Adrenal gland (tissue), 19 donors: ENCODE measurements at places on chromosomes 16 and 17. TPM values are rescaled to one million over a fixed set of nuclear protein-coding genes. Genes with fewer than 3 reads are reported as not detected.
A peak's percentile ranks its signal among the peaks of the same experiment; 100 is the strongest.

Gene FAM117A
- polyA plus RNA-seq, result 4.6 TPM

Gene SLC9A5
- polyA plus RNA-seq, result 2.8 TPM

Gene TRIM72
- 0.03 TPM for polyA plus RNA-seq

Gene CEMP1
- polyA plus RNA-seq, result not detected

Gene CA7
- not detected for polyA plus RNA-seq

Gene CYBA
- polyA plus RNA-seq, result 19.6 TPM

GRCh38 chr17:73030995-73031394 lies 61.5 kb downstream of the SLC39A11 start:
- H3K4me3 ChIP-seq, result no peak overlapping the region
- no peaks in the 10 kb centered on the region for H3K4me1 ChIP-seq
- H3K27ac ChIP-seq, result no peak overlapping the region
- no peak for DNase-seq
- no peaks in the 10 kb centered on the region for H3K27me3 ChIP-seq

DNA sequence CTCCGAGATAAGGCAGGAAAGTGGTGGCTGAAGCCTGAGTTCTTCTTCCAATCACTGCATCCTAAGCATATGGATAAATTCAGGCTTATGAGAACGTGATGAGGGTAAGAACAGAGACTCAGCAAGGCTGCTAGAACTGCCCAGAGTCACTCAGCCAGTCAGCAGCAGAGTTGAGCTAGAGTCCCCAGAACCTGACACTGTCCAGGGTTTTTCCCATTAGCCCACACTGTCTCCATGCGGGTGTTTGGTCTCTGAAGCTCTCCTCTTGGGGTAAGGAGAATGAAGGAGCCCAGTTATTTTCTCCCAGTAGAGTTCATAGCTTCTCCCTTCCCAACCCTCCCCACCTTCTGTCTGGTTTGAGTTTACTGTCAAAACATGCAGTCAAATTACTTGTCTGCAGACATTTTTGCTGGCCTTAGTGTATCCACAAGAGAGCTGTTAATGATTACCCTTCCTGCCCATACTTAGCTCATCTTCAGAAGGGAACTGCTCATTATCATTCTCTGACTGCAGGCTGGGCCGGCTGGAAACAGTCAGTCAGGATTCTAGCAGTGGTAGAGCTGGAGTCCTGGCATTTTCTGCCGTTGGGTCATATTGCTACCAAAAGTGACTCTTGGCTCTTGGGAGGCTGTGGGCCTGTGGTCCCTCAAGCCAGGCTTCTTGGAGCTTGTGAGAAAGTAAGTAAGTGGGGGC lies 460.0 kb downstream of the HS3ST3B1 start:
- no peak overlapping the region for H3K4me3 ChIP-seq
- H3K27me3 ChIP-seq, result no peaks in the 10 kb centered on the region
- no peak for DNase-seq
- H3K27ac ChIP-seq, result no peak overlapping the region

DNA sequence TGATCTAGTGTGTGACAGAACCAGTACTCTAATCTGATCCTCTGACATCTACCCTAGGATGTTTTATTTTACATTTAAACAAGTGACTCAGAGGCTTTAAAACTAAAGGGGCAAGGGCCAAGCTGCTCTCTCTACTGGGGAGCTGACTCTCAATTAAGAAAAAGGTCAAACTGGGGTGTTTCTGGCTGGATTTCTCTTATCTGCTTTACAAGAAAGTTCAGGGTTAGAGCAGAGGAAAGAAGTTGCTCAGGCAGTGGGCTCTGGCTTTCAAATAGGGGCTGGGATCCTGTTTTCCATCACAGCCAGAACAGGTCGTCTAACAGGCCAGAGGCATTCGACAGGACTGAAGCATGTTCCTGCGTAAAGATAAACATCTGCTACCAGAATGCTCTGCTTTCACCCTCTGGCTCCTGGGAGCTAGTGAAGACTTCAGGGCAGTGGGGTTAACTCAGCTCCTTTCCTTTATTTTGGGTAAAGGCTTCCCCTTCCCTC lies 8.5 kb downstream of the MMP28 start:
- DNase-seq, result no peak
- H3K27ac ChIP-seq, result no peak overlapping the region
- peaks cover 29% of the 10 kb centered on the region for H3K4me1 ChIP-seq
- H3K36me3 ChIP-seq, result no peaks in the 10 kb centered on the region

- no peaks in the 10 kb centered on the region for H3K27me3 ChIP-seq
- no peak overlapping the region for H3K4me3 ChIP-seq
- no peak for DNase-seq
- no peak overlapping the region for H3K27ac ChIP-seq
- no peaks in the 10 kb centered on the region for H3K36me3 ChIP-seq
Observed at GRCh38 chr16:89176147-89176690, 4.7 kb downstream of the CDH15 start.

- H3K27ac ChIP-seq, result no peak overlapping the region
- no peaks in the 10 kb centered on the region for H3K27me3 ChIP-seq
- H3K4me3 ChIP-seq, result no peak overlapping the region
- H3K36me3 ChIP-seq, result no peaks in the 10 kb centered on the region
Observed at GRCh38 chr17:59298521-59298920, 32.9 kb upstream of the YPEL2 start.

- H3K36me3 ChIP-seq, result no peaks in the 10 kb centered on the region
- H3K4me1 ChIP-seq, result peaks cover 31% of the 10 kb centered on the region
- peak; percentile 49 for DNase-seq
Observed at GRCh38 chr16:30069611-30070462, 4.3 kb downstream of the ALDOA start.

DNA sequence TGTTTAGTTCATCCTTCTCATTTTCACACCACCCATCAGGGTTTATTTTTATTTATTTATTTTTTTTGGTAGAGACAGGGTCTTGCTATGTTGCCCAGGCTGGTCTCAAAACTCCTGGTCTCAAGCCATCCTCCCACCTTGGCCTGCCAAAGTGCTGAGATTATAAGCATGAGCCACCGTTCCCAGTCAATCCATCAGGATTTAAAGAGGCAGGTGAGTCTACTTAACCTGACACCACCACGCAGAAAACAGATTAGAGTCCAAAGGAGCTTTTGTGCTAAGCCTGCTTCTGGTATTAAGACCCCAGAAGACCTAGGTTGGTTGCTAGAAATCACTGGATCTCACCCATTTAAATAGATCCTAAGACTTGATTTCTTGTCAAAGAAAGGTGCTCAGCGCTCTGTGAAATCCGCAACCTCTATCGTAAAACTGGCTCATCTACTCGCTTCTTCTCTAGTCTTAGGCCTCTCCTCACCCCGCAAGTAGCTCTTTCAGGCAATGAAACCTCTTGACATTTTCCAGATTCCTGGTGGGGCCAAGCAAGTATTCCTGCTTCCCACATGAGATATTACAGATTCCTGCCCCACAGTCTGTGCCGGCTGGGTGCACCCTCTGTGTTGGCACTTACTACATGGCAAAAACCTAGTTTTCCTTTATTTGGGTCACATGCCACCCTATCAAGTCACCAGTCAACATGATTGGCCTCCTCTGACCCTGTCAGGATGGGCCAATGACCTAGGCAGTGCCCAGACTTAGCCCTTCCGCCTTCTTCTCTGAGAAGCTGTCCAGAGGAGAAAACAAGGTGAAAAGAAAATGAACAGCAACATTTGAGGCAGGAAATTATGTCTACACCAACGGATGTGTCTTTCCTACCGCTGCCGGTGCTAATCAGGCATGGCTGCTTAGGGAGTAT lies 9.0 kb downstream of the PITPNA start:
- no peaks in the 10 kb centered on the region for H3K36me3 ChIP-seq
- H3K27me3 ChIP-seq, result no peaks in the 10 kb centered on the region
- DNase-seq, result no peak
- H3K27ac ChIP-seq, result no peak overlapping the region

GRCh38 chr17:66138120-66138519 lies 53.8 kb downstream of the CEP112 start:
- no peak for DNase-seq
- H3K27ac ChIP-seq, result no peak overlapping the region
- H3K27me3 ChIP-seq, result no peaks in the 10 kb centered on the region
- H3K4me1 ChIP-seq, result no peaks in the 10 kb centered on the region
- H3K36me3 ChIP-seq, result no peaks in the 10 kb centered on the region

DNA sequence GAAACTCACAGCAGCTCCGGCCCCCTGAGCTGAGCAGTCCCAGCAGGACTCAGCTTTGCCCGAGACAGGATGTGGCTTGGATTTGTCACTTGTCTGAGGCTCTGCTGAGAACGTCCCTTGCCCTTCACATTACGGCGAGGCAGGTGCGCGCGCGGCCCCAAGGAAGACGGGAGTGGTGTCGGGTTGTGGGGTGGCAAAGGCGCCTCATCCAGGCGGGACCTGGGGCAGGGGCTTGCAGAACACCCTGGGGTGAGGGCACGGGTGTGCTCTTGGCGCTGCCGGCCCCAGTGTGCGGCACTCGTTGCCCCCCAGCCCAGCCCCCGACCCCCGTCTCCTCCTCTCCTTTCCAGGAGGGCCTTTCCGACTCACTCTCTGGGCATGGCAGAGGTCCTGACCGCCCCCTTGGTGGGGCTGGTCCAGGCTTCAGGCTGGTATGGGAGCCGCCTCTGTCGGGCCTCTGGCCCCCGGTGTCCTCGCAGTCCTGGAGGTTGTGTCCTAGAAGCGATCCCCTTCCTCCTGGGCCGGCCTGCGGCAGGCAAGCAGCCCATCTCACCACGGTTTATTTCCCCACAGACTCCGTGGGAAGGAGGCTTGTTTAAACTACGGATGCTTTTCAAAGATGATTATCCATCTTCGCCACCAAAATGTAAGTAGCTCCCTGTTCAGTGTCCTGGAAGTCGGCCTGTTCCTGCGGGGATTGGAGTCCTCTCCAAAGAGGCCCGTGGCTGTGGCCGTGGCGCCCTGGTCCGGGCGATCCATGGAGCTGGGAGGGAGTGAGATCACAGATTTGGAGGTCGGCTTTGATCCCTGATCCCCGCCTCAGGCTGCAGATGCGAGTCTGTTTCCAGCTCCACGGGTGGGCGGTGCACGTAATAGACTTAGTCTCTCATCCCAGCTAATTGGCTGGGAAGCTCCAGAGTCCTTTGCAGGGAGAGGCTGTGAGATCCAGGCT lies 5.9 kb downstream of the UBE2I start:
- no peak for DNase-seq
- no peak overlapping the region for H3K27ac ChIP-seq
- no peaks in the 10 kb centered on the region for H3K27me3 ChIP-seq
- H3K4me3 ChIP-seq, result no peak overlapping the region

DNA sequence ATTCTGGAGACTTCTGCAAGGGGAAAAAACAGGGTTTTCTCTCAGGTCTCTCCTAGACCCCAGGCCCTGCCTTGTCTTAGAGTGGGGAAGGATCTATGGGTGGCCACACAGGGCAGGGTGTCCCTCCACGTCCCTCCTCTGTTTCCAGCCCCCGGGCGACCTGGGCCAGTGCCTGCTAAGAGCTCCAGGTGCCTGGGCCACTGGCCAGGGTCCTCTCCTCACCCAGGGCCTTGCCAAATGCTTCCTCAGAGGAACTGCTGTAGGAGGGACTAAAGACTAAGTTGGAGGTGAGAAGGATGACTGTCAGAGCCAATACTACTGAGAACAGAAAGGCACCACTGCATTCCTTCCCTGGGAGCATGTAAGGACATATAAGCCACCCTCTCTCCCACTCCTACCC lies 11.4 kb downstream of the NOS2 start:
- DNase-seq, result no peak
- H3K4me3 ChIP-seq, result no peak overlapping the region
- no peaks in the 10 kb centered on the region for H3K36me3 ChIP-seq
- no peaks in the 10 kb centered on the region for H3K4me1 ChIP-seq
- H3K27ac ChIP-seq, result no peak overlapping the region
- H3K27me3 ChIP-seq, result no peaks in the 10 kb centered on the region
